Left ventricle myocardium superior (tissue), 1 donor: ENCODE measurements at places on chromosomes 4 and X.

DNA sequence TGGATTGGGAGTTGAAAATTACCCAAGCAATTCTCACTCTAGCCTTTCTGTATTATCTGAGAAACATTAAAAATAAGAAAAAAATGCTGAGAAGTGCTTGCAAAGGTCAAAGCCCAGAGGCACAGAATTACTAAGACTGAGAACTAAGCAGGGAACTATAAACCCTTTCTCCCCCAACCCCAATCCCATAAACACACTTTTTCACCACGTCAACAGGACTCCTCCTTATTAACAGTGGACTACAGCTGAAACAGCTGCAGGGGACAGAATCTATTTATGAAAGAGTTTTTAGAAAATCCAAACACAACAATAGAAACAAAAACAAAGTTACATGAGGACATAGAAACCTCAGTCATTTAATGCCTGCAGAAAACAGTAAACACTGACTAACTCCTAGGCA, 984.1 kb downstream of the TRAM1L1 start:
- DNase-seq, result no peak

DNA sequence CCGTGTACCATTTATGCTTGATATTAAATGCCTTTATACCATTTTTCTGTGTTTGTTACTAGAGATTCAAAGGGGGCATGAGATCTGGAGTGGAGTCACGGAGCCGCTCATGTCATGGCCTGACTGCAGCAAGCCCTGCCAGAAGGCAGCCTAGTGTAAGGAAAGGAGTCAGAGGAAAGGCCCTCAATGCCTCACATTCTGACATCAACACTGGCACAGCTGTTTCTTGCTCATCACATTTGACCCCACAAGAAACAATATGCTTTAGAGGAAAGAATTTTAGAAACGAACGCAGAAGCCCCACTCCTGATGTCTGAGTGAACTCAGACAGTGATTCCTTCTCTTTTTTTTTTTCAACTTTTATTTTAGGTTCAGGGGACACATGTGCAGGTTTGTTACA, 322.4 kb upstream of the CPEB2 start:
- DNase-seq, result no peak

- DNase-seq, result no peak
These were observed 93.3 kb downstream of the AKAP4 start for GRCh38 chrX:50107470-50107869.

GRCh38 chr4:82741188-82741587, 57.4 kb downstream of the SCD5 start:
- DNase-seq, result no peak

DNA sequence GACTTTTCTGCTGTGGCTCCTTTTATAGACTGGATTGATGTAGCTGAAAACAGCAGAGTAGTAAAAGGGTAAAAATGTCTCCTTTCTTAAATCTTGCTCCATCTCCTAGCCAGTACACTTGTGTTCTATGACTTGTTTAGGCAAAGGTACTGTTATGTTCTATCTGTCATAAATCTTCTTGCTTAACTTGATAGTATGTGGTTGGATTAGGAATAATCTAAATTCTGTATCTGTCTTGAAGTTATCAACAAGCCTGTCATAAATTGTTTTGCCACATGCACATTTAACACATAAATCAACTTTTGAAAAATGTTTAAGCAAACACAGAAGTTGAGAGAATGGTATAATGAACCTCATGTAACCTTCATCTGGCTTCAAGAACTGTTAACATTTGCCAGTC, 157.0 kb downstream of the FRAS1 start:
- DNase-seq, result no peak

DNA sequence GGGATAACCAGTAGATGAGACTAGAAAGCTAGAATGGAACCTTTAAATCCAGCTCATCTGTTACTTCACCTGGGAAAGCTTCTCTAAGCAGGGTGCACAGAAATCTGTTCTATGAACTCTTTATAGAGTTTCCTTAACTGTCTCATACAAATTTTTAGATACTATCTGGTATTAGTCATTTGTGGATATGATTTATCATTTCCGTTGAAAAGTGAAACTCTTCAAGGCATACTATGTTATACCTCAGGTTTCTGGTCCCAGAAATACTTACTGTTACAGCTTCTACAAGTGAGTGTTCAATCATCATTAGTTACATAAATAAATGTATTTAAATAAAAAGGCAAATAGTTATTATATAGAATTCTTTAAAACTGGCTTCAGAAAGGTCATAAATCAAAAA, 298.3 kb upstream of the AGA start:
- DNase-seq, result no peak

DNA sequence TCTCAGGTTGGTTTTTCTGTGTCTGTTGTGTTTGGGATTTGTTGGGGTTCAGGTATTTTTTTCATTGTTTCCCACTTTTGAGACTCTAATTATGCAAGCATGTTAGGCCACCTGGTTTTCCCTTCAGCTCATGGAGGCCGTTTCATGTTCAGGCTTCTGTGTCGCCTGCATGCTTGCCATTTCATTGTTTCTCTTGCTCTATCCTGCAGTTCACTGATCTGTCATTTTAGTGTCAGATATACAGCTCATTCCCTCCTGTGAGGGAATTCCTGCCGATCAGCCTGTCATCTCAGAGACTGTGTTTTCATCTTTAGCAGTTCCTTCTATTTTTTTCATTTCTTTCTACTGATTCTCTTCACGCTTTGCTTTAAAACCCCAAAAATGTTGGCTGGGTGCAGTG, 49.4 kb upstream of the HGFAC start:
- DNase-seq, result no peak

GRCh38 chr4:190016369-190017289, 10.4 kb downstream of the FRG2 start:
- no peak for DNase-seq

DNA sequence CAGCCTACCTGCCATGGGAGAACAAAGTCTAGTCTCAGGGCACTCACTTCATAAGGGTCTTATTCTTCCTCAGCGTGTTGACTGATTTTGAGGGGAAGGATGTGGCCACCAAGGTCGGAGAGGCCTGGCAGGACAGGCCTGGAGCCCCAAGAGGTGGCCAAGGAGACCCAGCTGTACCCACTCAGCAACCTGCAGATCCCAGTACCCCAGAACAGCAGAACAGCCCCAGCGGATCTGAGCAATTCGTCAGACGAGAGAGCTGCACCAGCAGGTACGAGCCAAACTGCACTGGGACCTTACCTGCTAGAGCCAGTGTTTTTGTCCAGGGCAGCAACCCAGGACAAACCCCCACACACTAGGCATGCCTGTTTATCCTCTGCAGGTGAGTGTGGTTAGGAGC, 34.3 kb downstream of the PNMA5 start:
- DNase-seq, result no peak

- DNase-seq, result peak; percentile 48
These were observed 112.5 kb upstream of the ATP6AP2 start for GRCh38 chrX:40468033-40468846.

DNA sequence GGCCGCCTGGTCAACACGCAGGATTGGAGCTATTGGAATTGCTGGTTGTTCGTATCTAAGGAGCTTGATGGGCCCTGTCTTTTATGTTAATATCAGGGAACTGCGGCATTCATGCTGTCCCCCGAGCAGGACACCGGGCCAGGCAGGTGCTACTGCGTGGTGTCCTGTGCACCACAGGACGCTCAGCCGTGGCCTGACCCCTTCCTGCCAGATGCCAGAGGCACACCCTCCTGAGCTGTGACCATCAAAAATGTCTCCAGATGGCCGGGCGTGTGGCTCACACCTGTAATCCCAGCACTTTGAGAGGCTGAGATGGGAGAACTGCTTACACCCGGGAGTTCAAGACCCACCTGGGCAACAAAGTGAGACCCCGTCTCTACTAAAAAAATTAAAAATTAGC, 32.1 kb downstream of the ABLIM2 start:
- no peak for DNase-seq

GRCh38 chr4:77156912-77157858, at the start of gene CCNG2:
Gene CCNG2 (plus strand): TSS chr4:77157207. CDS start chr4:77158533, 1,326 bp downstream.
- DNase-seq, result peak; percentile 88

DNA sequence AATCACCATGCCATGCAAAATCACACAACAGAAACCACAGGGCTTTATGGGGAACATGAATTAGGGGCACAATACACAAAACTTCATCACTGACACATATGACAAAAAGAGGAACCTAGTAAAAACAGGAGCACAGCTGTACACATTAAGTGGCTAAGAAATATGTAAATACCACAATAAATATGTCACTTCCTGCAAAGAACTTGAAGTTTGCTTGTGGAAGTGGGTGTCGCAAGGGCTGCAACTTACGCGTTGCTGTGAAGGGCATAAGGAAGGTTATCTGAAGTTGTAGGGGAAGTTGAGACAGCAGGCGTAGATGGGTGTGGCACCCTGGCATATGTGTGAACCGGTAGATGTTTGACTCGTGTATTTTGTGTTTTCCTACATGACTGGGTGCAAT, 42.4 kb downstream of the CLCN4 start:
- peak; percentile 44 for DNase-seq

DNA sequence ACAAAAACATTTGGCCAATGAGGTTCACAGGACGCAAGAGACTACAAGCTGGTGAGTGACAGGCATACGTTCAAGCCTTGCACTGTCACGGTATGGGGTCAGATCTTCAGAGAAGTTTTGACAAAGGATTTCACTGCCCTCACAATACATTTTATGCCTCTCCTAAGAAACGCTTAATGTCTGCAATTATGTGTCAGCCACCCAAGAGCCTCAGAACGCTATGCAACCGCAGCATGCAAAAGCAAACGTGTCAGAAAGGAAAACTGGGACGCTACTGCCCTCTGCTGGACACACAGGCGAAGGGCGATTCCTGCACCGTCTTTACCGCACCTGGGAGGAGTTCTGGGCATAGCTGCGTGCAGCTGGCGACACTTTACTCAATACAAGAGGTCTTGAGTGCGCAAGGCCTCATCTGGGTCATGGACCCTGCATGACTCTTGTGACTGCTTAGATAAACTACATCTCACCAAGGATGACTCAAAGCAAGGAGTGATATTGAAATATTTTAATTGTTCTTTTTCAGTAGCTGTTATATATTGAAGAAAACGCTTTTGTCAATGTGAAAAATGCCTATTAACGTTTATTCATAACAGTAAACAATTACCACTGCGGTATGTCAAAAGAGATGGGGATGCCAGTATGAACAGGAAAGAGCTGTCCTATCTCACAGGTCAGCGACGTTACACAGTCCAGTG, 147.6 kb upstream of the FRG1 start:
- peak; percentile 71 for DNase-seq

DNA sequence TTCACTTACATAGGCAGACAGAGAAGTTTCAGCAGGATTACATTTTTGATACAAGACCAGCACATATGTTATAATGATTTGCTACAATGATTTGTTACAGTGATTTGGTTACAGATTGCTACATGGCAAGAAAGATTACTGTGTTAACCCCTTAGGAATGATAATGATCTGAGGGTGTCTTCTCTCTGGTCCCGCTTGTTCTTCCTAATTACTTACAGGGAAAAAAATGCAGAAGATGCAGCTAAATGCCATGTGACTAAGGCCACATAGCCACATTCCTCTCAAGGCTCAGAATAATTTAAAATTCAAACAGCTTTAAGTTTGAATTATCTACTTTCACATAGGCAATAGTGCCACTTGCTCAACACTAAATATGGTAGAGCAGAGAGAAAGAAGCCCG, 9.7 kb upstream of the LAP3 start:
- DNase-seq, result no peak

DNA sequence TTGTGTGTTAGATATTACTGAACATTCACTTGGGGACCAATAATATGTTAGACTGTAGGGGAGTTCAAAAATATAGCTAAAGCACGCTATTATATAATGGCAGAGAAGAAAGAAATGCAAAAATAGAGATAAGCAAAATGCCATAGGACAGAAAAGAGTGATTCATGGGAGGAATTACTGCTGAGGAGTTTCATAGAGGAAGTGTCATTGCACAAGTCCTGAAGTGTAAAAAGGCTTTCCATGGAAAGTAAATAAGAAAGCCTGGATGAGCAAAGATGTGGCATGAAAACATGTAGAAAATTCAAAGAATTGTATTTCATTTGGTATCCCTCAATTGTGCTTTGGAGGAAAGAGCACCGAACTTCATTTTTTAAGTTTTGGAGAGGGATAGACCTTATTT, 14.5 kb downstream of the HMGB2 start:
- no peak for DNase-seq
